ENCODE measurements at places on chromosomes 16 and 17. TPM values are rescaled to one million over a fixed set of nuclear protein-coding genes. Genes with fewer than 3 reads are reported as not detected.

GRCh38 chr17:80687839-80688238 lies 143.2 kb downstream of the RPTOR start:
- no peak for DNase-seq

- peak; percentile 93 for DNase-seq
Observed at GRCh38 chr16:84647828-84648594, at the start of gene KLHL36. Gene KLHL36 (plus strand): TSS chr16:84648511. CDS start chr16:84650868, 2,357 bp downstream.

Gene CACNA1G
- 32.8 TPM for total RNA-seq

Gene KLHL10
- total RNA-seq = not detected

Gene SPATA32
- total RNA-seq = not detected
